ENCODE measurements at places on chromosomes 5 and 9. TPM values are rescaled to one million over a fixed set of nuclear protein-coding genes. Genes with fewer than 3 reads are reported as not detected.

Gene FSTL4
- total RNA-seq = 2.4 TPM

DNA sequence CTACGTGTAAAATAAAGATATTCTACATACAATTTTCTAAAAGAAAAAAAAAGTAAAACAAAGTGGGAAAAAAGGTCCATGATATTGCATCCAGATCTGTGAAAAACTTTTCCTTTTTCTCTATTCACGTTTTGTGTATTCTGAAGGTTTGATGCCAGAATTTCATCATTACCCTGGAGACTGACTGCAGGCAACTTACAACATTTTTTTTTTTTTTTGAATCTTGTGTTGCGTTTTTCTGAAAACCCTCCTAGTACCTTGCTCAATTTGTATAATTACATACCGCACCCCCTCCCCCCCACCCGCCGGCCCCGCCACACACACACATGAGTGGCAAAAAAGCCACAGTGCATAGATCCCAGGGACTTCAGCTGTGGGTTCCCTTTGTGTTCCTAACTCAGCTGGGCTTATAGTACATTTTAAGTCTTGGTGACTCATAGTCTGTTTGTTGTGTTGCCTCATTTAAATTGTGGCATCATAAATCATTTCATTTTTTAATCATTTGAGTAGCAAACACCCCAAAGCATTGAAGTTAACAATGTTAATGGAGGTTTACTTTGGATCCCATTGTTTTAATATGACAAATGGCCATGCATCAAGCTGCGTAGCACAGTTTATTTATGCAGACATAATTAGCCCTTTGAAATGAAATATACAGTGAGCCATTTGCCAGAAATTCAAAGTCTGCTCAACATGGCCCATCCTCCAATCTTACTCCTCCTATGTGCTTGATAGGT lies 36.0 kb downstream of the PRDM6 start:
- H3K4me1 ChIP-seq = peaks cover 6% of the 10 kb centered on the region
- no peak for DNase-seq
- H3K27me3 ChIP-seq = peaks cover 33% of the 10 kb centered on the region
- H3K27ac ChIP-seq = no peak overlapping the region
- no peak overlapping the region for H3K4me3 ChIP-seq
- no peaks in the 10 kb centered on the region for H3K36me3 ChIP-seq

GRCh38 chr5:75716715-75717081 lies 539 bp downstream of the POC5 start:
- peaks cover 12% of the 10 kb centered on the region for H3K4me1 ChIP-seq
- H3K27ac ChIP-seq = peak overlapping the region; percentile 98
- DNase-seq = no peak
- peak overlapping the region; percentile 99 for H3K4me3 ChIP-seq
- H3K36me3 ChIP-seq = peaks cover 3% of the 10 kb centered on the region
- H3K27me3 ChIP-seq = peaks cover 14% of the 10 kb centered on the region

DNA sequence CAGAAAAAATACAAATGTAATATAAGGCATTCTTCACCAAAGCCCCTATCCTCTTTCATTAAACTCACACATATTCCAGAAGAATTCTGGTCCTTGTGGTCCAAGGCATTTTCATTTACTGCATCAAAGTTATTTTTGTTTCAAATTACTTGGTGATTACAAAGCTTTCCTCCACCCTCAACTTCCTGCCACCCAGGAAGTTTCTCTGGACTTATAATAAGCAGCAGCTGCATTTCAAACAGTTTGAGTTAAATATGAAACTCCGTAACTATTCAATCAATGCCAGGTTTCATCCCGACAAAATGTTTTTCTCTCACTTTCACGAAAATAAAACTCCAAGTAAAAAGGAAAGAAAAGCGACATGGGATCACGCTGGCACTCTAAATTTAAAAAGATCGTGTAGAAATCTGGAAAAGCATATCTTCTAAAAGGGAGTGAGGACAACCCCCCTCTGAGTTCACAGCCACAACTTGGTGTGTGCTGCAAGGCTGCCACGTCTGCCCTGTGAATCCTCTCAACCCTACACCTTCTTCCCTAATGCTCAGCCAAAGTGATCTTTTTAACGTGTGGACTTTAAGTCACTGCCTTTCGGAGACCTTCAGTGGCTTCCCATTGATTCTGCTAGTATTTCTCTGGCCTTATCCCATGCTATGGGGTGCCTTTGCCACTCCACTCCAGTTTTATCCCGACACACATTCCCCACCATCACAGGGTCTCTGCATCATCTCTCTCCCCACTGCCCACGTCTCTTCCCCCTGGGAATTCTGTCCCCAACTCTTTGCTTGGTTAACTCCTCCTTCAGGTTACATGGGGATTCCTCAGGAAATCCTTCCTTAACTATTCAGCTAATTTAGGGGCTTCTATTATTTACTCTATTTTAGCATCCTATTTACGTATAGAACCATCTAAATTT lies 91.1 kb upstream of the CER1 start:
- no peak overlapping the region for H3K4me3 ChIP-seq
- no peak overlapping the region for H3K27ac ChIP-seq
- no peak for DNase-seq
- no peaks in the 10 kb centered on the region for H3K4me1 ChIP-seq

- H3K36me3 ChIP-seq = no peaks in the 10 kb centered on the region
- H3K4me3 ChIP-seq = peak overlapping the region; percentile 94
- H3K27ac ChIP-seq = peak overlapping the region; percentile 94
These were observed 140.8 kb downstream of the TSSK1B start for GRCh38 chr5:113293975-113294310.

GRCh38 chr5:35004771-35005170 lies 43.0 kb downstream of the AGXT2 start:
- no peak overlapping the region for H3K4me3 ChIP-seq
- no peaks in the 10 kb centered on the region for H3K36me3 ChIP-seq
- DNase-seq = no peak
- H3K27me3 ChIP-seq = peaks cover 17% of the 10 kb centered on the region

GRCh38 chr5:142327111-142327842 lies 2.5 kb upstream of the SPRY4 start:
- H3K27me3 ChIP-seq = no peaks in the 10 kb centered on the region
- peaks cover 38% of the 10 kb centered on the region for H3K4me1 ChIP-seq
- no peaks in the 10 kb centered on the region for H3K36me3 ChIP-seq
- no peak for DNase-seq
- H3K4me3 ChIP-seq = no peak overlapping the region

DNA sequence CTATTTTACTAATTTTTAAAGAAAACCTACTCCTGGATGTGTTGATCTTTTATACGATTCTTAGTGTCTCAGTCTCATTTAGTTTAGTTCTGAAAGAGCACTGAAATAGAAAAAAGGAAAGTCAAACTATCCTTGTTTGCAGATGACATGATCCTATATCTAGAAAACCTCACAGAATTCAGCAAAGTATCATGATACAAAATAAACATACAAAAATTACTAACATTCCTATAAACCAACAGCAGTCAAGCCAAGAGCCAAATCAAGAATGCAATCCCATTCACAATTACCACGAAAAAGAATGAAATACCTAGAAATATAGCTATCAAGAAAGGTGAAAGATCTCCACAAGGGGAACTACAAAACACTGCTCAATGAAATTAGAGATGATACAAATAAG lies 225.8 kb upstream of the CDH18 start:
- no peaks in the 10 kb centered on the region for H3K27me3 ChIP-seq
- no peaks in the 10 kb centered on the region for H3K36me3 ChIP-seq
- peaks cover 1% of the 10 kb centered on the region for H3K4me1 ChIP-seq
- no peak overlapping the region for H3K27ac ChIP-seq
- no peak overlapping the region for H3K4me3 ChIP-seq

DNA sequence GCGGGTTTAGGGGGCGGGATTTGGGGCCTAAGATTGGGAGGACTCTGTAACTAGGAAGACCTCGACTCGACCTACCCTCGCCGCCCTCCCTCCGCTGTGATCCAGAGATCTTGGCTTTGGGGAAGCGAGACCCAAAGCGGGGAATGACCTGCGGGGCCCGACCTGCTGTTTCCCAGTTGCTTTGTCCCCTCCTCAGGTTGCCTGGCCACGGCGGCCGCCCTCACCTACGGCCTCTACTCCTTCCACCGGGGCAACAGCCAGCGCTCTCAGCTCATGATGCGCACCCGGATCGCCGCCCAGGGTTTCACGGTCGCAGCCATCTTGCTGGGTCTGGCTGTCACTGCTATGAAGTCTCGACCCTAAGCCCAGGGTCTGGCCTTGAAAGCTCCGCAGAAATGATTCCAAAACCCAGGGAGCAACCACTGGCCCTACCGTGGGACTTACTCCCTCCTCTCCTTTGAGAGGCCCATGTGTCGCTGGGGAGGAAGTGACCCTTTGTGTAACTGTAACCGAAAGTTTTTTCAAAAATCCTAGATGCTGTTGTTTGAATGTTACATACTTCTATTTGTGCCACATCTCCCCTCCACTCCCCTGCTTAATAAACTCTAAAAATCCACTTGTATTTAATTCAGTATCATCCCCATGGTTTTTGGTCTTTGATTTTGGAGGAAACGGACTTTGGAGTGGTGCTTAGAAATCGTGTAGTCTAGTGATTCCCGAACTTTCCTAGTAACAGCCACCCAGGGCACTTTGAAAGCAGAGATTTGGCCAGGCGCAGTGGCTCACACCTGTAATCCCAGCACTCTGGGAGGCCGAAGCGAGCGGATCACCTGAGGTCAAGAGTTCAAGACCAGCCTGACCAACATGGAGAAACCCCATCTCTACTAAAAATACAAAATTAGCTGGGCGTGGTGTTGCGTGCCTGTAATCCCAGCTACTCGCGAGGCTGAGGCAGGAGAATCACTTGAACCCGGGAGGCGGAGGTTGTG lies 878 bp downstream of the HIGD2A start:
- DNase-seq = no peak
- H3K4me1 ChIP-seq = peaks cover 16% of the 10 kb centered on the region
- peak overlapping the region; percentile 100 for H3K27ac ChIP-seq

- H3K36me3 ChIP-seq = no peaks in the 10 kb centered on the region
- no peak overlapping the region for H3K27ac ChIP-seq
- no peak for DNase-seq
These were observed 16.4 kb upstream of the SMIM15 start for GRCh38 chr5:61178702-61179101.

- no peaks in the 10 kb centered on the region for H3K36me3 ChIP-seq
- H3K27me3 ChIP-seq = peaks cover 31% of the 10 kb centered on the region
- no peak for DNase-seq
These were observed 226.5 kb upstream of the MAP3K1 start for GRCh38 chr5:56588636-56589480.
